Endothelial cell of umbilical vein (primary cell): ENCODE measurements at places on chromosomes 11 and 22.

- peak; percentile 42 for DNase-seq
Observed at GRCh38 chr11:2885017-2885677, 428 bp downstream of the CDKN1C start.

DNA sequence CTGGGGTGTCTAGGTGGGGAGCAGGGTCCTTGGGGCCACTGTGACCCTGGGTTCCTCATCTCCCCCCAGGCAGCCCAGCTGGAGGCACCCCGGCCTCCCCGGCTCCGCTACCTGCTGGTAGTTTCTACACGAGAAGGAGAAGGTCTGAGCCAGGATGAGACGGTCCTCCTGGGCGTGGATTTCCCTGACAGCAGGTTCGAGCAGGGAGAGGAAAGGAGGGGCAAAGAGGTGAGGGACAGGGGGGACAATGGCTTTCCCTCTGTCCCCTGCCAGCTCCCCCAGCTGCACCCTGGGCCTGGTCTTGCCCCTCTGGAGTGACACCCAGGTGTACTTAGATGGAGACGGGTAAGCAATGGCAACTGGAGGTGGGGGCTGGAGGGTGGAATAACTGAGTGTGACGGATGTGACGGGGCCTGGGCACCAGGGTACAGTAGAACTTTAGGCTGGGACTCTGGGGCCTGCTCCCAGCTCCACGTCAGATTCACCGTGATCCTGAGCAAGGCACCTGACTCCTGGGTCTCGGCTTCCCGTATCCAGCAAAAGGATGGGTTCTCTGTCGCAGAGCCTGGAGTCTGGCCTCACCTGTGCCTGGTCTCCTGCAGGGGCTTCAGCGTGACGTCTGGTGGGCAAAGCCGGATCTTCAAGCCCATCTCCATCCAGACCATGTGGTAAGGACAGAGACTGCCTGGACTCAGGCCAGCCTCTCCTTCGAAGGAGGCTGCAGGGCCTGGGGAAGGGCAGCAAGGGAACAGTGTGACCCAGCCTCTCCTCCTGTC is 3.6 kb downstream of the SSH3 start:
- no peak for DNase-seq

DNA sequence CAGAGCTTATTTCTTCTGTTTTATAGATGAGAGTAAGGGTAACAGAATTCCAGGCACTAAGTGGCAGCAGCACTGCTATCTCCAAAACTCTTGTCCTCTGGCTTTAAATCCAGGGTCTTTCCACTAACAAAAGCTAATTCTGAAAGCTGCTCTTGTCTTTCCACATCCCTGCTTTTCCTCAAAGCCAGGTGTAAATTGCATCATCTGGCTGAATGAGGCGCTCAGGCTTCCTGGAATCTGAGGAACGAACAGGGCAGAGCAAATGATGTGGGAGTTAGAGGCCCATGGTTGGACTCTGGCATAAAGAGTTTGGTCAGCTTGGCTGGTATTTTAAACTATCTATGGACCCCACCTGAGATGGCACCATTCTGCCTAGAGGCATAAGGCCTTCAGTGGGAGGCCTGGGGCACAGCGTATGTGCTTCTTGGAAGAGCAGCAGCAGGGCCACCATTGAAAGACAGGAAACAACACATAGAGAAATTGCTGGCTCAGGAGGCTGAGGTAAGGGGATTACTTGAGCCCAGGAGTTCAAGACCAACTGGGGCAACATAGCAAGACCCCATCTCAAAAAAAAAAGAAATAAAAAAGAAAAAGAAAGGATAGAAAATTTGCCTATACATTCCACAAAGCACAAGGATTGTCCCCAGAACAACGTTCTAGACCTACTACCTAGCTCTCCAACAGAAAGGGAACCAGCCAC is 1.9 kb downstream of the KCNJ5 start:
- no peak for DNase-seq

GRCh38 chr11:21465203-21465602 is 727.7 kb upstream of the ANO5 start:
- no peak for DNase-seq

DNA sequence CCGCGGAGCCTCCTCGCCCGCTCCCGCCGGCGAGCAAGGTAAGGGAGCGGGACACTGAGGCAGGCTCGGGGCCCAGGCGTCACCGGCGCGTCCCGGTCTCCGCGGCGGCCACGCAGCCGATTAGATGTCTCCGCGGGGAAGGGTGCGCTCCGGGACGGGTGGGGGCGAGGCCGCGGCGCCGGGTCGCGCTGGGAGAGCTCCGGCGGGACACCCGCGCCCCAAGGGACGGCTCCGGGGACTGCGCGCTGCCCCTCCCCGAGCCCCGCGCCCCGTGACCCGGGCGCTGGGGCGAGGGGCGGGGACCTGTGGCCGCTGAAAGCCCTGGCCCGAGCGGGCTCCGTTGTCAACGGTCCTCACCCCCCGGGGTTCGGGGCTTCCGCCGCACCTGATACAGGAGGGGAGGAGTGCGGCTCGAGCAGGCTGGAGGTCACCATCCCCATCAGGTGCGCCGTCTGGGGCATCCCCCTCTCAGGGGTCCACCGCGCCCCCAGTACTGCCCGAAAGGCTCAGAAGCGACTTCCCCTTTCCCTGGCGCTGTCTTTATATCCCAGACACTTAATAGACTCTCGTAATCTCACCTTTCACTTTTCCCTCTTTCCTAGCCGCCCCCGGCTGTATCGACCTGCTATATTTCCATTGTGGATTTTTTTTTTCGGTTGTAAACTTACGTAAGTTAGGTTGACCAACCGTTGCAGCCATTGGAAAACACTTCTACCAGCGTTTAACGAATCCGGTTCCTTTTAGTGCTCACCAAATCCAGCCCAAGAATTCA is 573 bp downstream of the PPFIA1 start:
- peak; percentile 36 for DNase-seq

GRCh38 chr11:99079576-99079975 is 58.8 kb downstream of the CNTN5 start:
- DNase-seq: no peak

DNA sequence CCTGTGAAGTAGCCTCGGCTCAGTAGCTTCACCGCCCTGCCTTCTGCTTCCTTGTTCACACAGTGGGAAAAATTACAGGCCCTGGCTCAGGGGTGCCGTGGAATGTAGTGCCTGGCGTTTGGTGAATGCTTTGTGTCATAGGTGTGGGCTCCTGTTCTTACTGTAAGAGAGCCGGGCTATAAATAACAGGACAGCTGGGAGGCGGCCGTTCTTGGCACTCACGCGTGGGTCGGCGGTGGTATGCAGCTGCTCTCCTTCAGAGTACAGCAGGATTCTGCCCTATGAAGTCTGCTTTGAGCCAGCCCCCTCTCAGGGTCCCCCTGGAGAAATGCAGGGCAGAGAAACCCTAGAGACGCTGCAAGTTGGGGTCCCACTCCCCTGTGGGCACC is 84.2 kb downstream of the CTTN start:
- no peak for DNase-seq

- no peak for DNase-seq
Observed at GRCh38 chr11:95435628-95436353, 204.8 kb upstream of the SESN3 start.

DNA sequence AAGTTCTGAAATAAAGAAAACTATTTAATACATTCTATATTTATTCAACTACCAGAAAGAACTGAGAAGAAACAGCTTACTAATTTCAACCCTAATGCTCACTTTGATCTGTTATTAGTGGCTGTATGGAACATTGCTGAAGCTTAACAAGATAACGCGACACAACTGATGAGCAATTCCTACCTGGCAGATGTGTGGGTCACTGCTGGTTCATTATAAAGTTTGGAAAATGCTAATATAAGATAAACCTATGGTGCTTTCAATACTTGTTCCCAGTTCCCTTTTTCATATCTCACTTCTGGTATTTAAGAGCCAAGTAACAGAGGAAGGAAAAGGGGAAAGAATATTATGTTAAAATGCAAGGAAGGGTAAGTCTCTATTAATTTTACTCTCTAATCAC is 10.5 kb downstream of the CTSC start:
- DNase-seq: no peak

DNA sequence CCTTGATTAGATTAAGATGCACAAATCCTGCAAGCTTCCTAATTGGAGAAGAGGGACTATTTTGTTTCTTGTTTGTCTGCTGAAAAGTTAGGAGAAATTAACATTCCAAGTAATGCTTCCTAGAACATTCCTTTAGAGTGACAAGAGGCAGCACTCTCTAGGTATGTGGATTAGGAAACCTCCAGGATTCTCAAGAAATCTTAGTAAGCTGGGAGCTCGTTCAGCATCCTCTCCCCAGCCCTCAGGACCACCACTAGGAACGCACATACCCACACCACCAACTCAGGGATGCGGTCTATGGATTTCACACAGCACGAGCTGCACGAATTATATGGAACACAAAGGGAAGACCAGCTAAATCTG is 52.9 kb downstream of the NCAPD3 start:
- DNase-seq: no peak

DNA sequence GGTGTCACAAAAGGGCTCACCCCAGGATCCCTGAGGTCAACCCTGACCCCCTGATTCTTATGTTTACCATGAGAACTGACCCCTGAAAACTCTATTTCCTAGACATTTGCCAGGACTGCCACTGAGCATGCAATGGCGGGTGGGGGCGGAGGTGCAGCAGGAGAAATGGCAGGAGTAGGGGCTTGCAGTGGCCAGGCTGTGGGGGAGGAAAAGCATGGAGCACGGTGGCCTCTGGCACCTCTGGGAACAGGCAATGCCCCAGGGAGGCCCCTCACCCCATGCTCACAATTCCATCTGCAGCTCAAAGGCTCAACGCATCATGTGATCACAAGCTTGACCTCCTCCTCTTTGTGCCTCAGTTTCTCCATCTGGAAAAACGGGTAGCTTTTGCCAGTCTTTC is 46.5 kb upstream of the FGF3 start:
- DNase-seq: no peak

DNA sequence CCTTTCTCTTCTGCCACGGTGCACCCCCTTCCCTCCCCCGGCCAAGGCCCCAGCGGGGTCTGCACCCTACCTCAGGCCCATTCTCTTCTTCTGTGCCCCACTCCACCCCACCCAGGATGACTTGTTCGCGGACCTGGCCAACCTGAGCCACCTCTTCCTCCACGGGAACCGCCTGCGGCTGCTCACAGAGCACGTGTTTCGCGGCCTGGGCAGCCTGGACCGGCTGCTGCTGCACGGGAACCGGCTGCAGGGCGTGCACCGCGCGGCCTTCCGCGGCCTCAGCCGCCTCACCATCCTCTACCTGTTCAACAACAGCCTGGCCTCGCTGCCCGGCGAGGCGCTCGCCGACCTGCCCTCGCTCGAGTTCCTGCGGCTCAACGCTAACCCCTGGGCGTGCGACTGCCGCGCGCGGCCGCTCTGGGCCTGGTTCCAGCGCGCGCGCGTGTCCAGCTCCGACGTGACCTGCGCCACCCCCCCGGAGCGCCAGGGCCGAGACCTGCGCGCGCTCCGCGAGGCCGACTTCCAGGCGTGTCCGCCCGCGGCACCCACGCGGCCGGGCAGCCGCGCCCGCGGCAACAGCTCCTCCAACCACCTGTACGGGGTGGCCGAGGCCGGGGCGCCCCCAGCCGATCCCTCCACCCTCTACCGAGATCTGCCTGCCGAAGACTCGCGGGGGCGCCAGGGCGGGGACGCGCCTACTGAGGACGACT is 15.9 kb downstream of the RTN4RL2 start:
- DNase-seq: no peak

DNA sequence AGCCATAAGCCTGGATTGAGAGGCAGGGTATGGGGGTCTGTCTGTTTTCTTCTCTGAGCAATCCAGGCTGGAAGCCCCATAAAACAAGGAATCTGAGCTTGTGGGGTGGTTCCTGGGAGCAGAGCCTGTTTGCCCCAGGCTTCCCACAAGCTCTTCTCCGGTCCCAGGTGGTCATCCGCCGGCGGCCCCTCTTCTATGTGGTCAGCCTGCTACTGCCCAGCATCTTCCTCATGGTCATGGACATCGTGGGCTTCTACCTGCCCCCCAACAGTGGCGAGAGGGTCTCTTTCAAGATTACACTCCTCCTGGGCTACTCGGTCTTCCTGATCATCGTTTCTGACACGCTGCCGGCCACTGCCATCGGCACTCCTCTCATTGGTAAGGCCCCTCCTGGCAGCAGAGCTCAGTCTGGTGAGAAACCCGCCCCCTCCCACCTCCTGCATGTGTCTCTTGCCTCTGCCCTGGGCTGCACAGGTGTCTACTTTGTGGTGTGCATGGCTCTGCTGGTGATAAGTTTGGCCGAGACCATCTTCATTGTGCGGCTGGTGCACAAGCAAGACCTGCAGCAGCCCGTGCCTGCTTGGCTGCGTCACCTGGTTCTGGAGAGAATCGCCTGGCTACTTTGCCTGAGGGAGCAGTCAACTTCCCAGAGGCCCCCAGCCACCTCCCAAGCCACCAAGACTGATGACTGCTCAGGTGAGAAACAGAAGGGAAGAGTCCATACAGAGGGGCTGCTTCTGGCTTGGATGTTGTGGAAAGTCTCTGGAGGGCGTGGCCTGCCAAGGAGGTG is 11.6 kb downstream of the HTR3A start:
- no peak for DNase-seq

GRCh38 chr11:10868352-10868751 is 10.5 kb upstream of the ZBED5 start:
- no peak for DNase-seq

GRCh38 chr22:22728382-22728781 is 84.0 kb downstream of the GGTLC2 start:
- no peak for DNase-seq

- no peak for DNase-seq
Observed at GRCh38 chr11:45926001-45926401, 3.5 kb downstream of the LARGE2 start.

GRCh38 chr11:103920933-103921332 is 115.5 kb upstream of the DDI1 start:
- no peak for DNase-seq

- DNase-seq: no peak
Observed at GRCh38 chr11:112526699-112527416, 266.2 kb upstream of the PLET1 start.

DNA sequence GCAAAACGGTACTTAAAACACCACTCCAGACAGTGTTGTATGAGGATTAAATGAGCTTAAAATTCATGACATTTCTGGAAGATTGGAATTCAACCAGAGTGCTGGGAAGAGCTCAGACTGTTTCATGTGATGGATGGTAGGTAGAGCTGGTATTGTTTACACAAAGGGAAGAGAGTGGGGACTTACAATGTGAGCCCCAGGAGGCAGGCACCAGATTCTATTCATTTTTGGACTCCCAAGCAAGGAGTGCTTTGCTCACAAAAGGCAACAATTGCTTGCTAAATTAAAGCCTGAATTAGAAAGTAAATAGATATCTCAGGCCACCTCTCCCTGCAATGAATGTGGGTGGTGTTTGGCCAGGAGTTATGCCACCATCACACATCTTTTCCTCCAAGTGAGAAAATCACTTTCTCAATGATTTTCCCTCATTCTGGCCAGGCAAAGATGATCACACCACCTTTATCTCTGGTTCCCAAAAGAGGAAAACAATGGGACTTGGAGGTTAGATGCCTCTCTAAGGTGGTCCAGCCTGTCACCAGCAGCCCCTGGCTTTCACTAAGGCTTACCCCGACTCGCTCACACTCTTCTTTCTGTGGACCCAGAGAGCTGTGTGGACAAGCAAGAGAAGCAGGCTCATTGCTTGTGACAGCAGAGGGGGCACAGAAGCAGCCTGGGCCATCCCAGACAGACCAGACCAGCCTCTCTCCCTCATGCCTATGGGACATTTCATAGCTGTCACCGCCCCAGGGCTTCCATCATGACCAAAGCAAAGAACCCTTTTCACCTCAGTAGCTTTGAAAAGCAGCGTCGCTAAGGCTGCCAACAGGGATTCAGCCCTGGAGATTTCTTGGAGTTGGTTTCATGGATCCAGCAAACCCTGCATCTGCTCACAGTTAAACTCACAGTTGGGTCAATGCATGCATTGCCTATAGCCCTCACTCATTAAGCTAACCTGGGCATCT is 63.5 kb upstream of the DRD2 start:
- DNase-seq: no peak

GRCh38 chr22:50731811-50732624 is 6.0 kb upstream of the ACR start:
- DNase-seq: no peak
